ENCODE measurements at places on chromosomes 2 and 18.

GRCh38 chr2:147600646-147601045 lies 244.2 kb upstream of the ACVR2A start:
- DNase-seq, result no peak

- DNase-seq, result no peak
Measured at GRCh38 chr2:33477473-33478468, 1.3 kb downstream of the RASGRP3 start.

DNA sequence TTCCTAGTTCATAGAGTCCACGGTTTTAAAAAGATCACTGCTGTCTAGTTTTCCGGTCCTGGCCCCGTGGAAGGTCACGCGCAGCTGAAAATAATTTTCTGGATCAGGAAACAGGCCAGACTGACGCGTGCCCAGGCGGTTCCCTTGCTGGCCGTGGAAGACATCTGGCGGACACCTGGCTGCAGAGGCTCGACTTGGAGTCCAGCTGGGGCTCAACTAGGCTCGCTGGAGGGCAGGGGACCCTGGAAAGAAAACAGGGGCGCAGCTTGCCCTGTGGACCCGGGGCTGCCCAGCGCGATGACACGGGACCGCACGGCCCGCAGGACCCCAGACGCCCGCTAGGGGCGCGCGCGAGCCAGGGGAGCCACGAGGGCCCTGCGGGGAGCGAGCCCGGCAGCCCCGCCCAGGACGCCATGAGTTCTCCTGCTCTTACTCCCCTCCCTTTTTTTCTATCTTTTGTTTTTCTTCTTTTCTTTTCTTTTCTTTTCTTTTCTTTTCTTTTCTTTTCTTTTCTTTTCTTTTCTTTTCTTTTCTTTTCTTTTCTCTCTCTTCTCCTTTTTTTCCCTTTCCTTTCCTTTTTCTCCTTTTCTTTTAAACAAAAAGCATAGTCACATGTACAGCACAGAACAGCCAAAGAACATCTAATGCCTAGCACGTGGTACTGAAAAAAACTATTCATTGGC lies 43.2 kb upstream of the UBE2F start:
- peak; percentile 73 for DNase-seq

GRCh38 chr2:56474412-56475158 lies 290.8 kb downstream of the CCDC85A start:
- DNase-seq, result peak; percentile 84

- no peak for DNase-seq
Measured at GRCh38 chr2:42913280-42913878, 121.0 kb upstream of the HAAO start.

DNA sequence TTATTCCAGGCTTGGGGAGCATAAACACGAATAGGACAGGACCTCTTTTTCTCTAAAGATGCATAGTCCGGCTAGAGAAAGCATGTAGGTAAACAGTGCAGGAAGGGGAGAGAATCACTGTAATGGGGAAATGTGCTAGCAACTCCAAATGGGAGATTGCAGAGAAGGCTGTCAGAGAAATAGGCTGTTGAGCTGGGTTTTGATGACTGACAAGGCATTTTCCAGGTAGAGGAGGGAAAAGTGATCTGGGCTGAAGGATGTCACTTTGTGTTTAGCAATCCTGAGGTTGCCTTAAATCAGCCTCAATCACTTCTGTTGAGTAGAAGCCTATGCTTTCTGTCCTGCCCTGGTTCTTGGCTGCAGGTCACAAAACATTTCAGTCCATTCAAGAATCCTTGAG lies 242.0 kb upstream of the MEIS1 start:
- no peak for DNase-seq

DNA sequence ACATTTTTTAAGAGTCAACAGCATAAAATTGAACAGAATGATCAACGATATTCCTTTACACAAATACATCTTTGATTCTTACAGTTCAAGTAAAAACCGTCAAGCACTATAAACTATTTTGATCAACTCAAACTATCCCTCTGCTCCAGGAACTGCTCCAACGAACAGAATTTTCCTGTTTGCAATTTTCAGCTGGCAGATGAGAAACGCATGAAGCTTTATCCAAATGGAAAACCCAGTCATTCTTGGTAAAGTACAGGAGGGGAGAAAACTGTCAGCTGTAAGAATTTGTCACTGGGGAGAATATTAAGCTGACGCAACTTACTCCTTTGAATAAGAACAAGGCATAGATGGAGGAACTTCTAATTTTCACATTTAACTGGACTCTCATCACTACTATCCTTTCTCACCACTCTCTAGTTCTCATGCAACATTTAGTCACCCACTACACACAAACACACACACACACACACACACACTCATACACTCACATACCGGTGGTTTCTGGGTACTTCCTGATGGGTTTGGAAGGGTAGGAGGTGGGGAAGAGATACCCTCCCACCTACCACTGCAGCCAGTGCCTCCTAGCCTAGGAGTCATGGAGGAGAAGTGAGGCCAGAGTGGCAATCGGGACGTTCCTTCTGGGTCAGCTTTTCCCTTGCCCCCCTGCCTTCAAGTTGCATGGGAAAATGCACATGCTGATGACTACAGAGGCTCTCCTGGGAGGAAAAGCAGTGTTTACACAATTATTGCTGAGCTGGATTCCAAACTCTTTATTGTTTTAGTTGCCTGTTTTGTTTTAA lies 54.0 kb upstream of the SPATS2L start:
- peak; percentile 90 for DNase-seq

GRCh38 chr2:8045081-8045614 lies 636.7 kb upstream of the ID2 start:
- no peak for DNase-seq

DNA sequence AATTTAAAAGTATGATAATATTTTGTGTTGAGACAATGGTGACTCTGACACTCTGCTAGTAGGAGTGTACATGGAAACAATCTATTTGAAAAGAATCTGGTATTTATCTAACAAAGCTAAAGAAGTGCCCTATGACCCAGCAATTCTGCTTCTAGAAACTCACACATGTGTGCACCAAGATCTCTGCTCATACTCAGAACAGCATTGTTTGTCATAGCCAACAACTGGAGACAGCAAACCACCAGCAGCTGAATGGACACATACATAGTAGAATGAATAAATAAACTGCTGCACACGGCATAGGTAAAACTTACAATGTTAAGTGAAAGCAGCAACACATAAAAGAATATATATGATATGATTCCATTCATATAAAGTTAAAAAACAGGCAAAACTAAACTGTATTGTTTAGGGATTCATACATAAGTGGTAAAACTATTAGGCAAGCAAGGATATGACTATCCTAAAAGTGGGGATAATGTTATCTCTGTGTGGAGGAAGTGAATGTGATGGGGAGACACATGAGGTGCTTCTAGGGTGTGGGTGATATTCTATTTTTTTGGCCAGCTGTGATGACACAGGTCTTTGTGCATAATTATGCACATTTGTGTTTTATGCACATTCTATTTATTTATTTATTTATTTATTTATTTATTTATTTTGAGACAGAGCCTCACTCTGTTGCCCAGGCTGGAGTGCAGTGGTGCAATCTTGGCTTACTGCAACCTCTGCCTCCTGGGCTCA lies 71.1 kb downstream of the RFTN2 start:
- no peak for DNase-seq

DNA sequence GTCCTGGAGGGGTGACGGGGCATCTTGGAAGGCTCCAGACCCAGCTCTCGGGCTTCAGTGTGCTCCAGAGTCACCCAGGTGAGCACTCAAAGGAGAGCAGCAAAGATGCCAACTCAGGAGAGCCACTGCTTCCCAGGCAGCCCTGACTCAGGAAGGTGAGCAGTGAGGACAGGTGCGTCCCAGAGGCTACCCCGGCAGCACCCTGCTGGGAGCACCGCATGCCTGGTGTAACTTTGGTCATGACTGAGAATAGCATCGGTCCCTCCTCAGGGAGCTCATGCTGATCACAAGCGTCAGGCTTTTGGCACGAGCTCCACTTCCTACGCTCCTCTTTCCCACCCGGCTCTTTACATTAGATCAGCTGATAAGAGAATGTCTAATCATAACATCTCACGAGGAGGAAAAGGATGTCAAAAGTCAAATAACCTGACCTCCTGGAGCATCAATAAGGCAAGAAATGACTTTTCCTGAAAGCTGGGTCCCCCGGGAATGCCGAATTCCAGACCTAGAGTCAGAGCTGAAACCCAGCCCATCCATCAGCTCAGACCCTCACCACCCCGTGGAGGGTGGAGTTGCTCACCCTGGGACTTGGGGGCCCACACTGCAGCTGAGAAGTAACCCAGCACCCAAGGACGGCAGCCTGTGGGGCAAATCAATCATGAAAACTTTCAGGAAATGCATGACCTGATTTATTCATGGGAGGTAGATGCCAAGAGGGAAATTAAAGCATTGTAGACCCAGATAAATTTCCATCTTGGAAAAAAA lies 248.8 kb downstream of the ACKR3 start:
- DNase-seq, result no peak

GRCh38 chr2:34828481-34828880 lies 1229.4 kb upstream of the FAM98A start:
- no peak for DNase-seq

- no peak for DNase-seq
Measured at GRCh38 chr18:46001892-46002291, 34.8 kb upstream of the EPG5 start.

DNA sequence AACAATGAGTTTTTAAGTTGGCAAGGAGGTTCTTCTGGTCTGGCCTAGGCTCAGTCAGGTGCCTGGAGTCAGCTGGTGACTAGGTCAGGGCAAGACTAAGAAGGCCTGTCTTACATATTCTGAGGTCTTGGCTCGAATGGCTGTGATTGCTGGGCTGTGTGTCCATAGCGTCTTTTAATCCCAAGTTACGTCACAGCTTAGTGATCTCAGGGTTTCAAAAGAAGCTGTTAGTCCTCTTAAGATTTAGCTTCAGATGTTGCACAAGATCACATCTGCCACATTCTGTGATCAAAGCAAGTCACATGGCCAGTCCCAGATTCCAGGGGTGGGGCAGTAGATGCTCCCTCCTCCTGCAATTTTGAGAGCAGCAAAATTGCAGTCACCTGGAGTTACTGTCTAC lies 61.3 kb downstream of the PKP4 start:
- peak; percentile 30 for DNase-seq

GRCh38 chr2:103817746-103818145 lies 1036.2 kb upstream of the POU3F3 start:
- DNase-seq, result no peak

GRCh38 chr2:198096002-198096401 lies 291.6 kb downstream of the PLCL1 start:
- no peak for DNase-seq

DNA sequence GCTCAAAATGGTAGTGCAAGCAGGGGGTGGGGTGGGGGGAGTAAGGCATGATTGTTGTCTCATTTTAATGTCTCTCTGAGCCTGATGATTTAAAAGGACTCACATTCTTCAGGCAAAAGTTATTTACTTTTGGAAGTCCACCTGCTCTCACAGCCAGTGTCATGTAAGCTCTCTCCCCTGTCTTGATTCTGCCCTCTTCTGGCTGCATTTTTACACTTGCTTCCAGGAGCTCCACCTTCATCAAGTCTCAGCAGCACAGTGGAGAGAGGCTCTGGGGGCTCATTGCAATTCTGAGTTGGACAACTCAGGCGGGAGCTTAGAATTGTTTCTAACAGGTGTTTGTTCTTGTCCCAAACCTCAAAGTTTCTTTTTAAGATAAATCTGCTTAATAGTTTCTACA lies 39.2 kb downstream of the GNAL start:
- DNase-seq, result peak; percentile 4

- no peak for DNase-seq
Measured at GRCh38 chr2:59706729-59707128, 846.7 kb downstream of the BCL11A start.

DNA sequence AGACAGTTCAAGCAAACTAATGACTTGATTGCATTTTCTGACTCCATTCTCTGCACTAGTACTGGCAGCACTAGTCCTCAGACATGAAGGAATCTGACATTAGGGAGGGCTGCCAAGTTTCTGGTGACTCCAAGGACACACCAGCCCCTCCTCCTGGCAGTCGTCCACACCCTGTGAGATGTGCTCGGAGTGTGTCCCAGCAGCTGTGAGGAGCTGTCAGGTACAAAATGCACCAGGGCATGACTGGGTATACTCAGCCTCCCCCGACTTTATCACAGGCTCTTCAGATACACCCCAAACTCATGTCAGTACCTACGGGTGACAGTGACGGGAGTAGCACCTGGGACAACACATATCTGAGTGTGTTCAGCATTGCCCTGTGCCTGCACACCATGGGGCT lies 43.1 kb downstream of the EDAR start:
- DNase-seq, result peak; percentile 9

DNA sequence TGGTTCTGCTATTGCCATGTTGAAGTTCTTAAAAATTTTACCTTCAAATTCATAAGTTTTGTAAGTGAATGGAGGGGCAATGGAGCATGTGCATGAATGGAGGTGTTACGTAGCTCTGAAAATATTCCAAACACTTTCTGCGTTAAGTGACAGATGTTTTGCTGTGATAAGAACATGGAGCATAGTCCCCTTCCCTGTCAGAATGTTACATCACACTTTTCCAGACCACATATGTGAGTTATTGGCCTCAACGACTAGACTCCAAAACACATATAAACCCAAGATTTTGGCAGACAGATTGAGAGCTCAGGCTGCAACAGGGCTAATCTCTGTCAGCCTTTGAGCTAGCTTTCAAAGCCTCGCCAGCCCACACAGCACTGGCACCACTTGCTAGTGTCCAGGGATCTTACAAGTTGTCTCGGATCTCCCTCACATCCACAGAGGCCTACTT lies 27.2 kb upstream of the MFSD6 start:
- peak; percentile 14 for DNase-seq

DNA sequence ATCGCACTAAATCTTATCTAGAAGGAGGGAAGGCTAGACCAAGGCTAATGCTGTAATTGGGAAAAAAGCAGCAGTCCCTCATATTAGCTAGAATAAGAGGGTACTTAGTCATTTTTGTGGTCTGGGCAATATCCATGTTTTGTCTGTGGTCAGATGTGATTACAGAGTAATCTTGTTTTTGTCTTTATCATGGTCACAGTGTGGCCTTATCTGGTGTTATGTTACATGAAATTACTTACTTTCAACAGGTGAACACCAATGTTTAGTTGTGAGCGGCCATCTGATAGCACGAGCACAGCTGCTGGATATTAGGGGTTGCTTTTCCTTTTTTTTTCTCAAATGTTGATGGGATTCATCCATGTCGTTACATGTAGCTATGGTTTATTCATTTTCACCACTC lies 23.7 kb upstream of the PLEKHM3 start:
- no peak for DNase-seq

GRCh38 chr2:25822190-25823117 lies 55.8 kb downstream of the ASXL2 start:
- DNase-seq, result no peak

GRCh38 chr2:85188852-85189251 lies 55.7 kb downstream of the TCF7L1 start:
- peak; percentile 86 for DNase-seq

Data from EH (cell line).